NCI-H1930 (cell line): ENCODE measurements at places on chromosomes 3 and 15.

- DNase-seq = no peak
Measured at GRCh38 chr15:74171965-74172541, 1.5 kb upstream of the ISLR start.

DNA sequence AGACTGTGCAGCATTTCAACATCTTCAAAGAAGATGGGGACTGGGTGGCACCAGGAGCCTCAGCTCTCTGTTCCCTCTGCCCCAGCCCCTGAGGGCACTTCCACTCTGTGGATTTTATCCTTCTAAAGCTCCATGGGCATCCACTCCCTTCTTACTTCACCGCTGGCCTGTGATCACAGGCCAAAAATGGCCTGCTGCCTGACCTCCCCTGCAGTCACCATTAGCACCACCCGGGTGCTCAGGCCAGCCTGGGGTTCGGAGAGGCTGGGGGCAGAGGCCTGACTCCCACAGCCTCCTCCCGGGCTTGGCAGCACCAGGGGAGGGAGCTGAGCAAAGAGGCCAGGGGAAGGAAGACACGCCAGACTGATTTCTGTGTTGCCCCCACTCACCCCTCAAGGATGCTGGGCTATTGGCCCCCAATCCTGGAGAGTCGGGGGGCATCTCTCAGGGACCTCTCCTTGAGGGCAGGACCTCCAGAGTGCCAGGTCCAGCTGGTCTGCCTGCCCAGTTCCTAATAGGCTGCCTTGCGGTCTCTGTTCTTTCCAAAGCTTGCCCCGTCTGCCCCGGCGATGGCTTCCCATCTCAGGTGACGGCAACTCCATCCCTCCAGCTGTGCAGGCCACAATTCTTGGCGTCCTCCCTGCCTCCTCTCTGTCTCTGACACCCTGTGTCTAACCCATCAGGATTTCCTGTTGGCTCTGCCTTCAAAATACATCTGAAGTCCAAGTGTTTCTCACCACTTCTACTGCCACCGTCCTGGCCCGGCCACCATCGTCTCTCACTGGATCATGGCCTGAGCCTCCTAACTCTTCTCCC lies 67.1 kb downstream of the EXOG start:
- no peak for DNase-seq

- DNase-seq = no peak
Measured at GRCh38 chr15:26038693-26039092, 175.6 kb upstream of the ATP10A start.

GRCh38 chr3:57788624-57789018 lies 32.5 kb downstream of the SLMAP start:
- no peak for DNase-seq

- no peak for DNase-seq
Measured at GRCh38 chr3:104438706-104439105, 928.0 kb upstream of the ALCAM start.

GRCh38 chr15:31360843-31361763 lies 34.5 kb downstream of the KLF13 start:
- no peak for DNase-seq

GRCh38 chr3:10753964-10754363 lies 62.1 kb upstream of the SLC6A11 start:
- DNase-seq = no peak

DNA sequence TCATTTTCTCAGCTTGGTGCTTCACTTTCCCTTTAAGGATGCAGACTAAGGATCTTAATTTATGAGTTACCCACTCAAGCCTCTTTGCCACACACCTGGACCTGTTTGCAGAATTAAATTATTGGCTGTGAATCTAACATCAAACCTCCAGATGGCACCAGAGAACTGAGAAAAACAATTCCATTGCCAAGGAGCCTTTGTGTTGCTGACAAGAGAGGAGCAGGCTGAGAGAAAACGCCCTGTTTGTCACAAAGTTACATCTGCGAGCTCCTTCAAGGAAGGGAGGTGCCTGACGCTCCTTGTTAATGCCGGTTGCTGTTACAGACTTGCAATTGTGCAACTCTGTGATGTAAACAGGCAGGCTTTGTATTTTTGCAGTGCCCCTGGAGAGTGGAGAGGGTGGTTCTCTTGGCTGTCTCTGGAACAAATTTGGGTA lies 36.3 kb upstream of the TMC3 start:
- no peak for DNase-seq

- no peak for DNase-seq
Measured at GRCh38 chr15:70196372-70197316, 98.9 kb upstream of the TLE3 start.

GRCh38 chr15:33649217-33649933 lies 318.9 kb upstream of the CHRM5 start:
- DNase-seq = no peak

DNA sequence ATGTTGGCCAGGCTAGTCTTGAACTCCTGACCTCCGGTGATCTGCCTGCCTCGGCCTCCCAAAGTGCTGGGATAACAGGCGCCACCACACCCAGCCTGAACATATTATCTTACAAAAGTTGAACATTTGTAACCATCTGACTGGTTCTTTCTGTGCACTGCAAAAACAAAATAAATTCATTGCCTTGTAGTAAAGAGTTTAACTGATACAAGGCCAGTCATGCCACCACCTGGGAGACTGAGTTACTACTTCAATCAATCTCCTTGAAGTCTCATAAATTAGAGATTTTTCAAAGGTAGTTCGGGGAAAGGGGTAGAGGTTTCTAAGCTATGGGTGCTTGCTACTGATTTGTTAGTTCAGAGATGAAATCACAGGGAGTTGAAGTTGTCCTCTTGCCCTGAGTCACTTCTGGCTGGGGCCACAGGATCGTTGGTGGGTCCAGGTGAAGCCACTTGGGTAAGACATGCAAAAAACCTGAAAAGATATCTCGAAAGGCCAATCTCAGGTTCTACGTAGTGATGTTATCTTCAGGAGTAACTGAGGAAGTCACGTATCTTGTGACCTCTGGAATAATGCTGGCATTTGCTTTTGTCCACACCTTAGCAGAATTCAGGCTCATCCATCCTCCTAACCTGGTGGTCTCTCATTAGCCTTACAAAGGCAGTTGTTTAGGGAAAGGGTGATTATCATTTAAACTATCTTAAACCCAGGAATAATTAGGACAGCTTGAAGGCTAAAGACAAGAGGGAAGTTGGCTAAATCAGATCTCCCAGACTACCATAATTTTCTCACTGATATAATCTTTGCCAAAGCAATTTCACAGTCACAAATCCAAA lies 33.7 kb downstream of the ZBTB11 start:
- DNase-seq = no peak

- DNase-seq = peak; percentile 18
Measured at GRCh38 chr3:53709860-53710674, 136.2 kb downstream of the CHDH start.

- no peak for DNase-seq
Measured at GRCh38 chr3:186002884-186003472, 65.2 kb upstream of the TRA2B start.

GRCh38 chr3:127960421-127960965 lies 45.5 kb downstream of the KBTBD12 start:
- no peak for DNase-seq

DNA sequence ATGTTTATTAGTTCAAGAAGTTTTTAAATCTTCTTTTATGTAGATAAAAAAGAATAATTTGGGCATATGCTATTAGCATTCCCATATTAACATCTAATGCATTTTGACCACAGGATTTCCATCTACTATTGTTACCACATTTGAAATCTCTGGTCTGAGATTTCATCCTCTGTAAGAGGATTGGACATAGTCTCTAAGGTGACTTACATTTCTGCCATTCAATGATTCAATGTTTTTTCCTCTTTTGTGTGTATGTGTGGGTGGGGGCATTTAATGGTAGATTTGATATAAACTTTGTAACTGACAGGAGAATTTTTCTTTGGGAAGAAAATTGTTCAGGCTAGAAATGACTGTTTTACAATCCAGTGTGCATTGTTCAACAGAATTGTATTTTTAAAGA lies 307.3 kb upstream of the RBMS3 start:
- DNase-seq = no peak

DNA sequence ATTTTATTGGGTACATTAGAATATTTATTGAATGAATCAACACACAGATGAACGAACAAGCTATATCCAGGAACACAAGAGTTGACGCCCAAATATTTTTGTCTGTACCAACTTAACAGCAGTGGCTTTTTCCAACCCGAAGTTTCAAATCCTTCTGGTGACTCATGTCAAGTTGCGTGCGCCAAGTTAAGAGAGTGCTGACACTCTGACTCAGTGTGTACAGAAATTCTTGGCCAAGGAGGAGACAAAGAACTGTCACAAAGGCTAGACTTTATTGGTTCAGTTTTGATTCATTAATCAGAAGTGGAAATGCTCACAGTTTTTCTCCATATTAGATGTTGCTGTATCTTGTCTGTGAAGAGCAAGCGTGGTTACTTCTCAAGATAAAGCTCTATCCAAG lies 59.6 kb upstream of the TSC22D2 start:
- DNase-seq = no peak

DNA sequence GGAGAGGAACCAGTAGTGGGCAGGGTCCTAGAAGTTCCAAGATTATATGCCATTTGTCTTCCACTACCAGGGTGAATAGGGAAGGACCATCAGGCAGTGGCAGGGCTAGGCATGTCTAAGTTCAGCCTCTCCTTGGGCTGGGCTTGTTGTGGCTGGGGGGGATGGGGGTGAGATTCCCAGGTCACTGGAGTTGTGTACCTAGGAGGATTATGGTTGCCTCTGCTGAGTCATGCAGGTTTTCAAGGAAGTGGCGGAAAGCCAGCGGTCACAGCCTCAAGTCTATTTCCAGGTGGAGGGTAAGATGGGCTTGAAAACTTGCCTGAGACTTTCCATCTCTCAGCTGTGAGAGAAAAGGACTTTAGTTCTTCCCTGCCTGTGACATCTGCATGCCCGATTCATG lies 1407.1 kb downstream of the SI start:
- DNase-seq = no peak

- no peak for DNase-seq
Measured at GRCh38 chr3:4895838-4896237, 83.4 kb upstream of the BHLHE40 start.

DNA sequence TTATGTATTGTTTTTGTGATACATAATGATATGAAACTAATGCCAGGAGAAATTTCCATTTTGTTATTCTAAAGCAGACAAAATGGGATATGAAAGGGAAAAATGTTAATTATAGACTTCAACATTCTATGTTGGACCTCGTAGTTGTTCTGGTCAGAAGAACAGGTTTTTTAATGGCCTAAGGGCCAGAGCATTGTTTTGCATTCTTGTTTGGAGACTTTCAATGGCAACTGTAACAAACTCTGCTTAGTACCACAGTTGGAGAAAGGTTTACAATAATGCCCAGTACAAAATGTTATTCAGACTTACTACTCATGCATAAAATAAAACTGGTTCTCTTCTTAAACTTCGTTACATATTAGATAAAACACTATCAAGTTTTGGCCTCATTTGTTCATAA lies 12.2 kb downstream of the PPARG start:
- no peak for DNase-seq

- no peak for DNase-seq
Measured at GRCh38 chr3:14285548-14285925, 106.9 kb downstream of the LSM3 start.

DNA sequence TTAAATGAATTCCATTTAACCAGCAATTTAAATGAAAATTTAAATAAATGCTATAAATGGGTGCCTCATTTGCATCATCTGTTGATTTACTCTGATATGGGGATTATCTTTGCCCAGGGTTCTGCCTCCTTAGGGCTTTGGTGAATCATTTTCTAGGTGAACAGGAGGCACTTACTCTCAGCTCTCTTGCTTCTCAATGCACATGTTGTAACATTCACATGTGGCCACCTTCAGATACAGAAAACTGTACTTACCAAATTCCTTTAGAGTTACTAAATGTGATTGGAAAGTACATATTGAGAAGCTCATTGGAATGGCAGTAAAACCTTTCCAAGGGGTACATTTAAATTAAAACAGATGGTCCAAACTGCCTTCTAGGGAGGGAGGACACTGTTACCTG lies 20.8 kb downstream of the GADL1 start:
- DNase-seq = no peak

DNA sequence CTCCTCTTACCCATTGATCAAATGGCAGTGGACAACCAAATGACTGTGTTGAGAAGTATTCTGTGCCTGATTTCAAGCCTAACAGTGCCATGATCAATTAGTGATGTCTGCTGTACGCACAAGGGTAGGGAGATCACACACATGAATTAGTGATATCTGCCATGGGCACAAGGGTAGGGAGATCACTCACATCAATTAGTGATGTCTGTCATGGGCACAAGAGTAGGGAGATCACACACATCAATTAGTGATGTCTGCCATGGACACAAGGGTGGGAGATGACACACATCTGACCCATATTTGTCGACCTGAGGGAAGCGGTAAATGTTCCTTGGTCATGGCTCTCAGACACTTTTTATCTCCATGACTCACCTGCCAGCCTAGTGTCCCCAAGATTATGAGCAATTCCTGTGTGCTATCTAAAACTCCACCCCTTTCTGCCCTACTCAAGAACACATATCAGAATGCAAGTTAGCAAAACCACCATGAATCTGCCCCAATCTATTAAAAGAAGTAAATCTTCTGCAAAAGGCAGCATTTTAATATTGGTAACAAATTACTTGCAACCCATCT lies 165.0 kb downstream of the NTRK3 start:
- no peak for DNase-seq

DNA sequence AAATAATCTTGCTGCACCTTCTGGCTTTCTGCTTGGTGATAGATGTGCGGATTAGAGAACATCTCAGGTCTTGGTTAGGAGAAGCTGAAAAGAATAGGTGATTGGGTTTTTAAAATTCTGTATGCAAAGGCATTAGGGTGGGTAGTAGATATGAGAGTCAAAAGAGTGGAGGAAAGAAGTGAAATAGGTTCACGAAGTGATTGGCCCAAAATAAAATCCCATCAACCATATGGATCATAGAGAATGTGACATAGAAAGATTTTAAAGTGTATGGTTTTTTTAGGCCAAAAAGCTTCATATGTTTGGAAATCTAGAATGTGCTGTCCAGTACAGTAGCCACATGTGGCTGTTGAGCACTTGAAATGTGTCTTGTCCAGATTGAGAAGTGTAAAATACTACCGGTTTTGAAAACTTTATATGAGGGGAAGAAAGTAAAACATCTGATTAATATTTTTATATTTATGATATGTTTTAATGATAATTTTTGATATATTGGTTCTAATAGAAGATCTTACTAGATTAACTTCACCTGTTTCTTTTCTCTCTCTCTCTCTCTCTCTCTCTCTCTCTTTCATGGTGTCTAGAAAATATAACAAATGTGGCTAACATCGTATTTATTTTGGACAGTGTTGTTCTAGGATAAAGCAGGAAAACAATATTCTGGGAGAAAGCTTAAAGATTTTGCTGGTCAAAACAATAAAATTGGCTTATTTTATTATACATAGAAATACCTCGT lies 2.9 kb downstream of the MBNL1 start:
- no peak for DNase-seq

- no peak for DNase-seq
Measured at GRCh38 chr3:54191220-54191619, 68.9 kb downstream of the CACNA2D3 start.

GRCh38 chr3:63791974-63792373 lies 27.1 kb upstream of the C3orf49 start:
- no peak for DNase-seq

- no peak for DNase-seq
Measured at GRCh38 chr3:148077318-148077923, 620.3 kb upstream of the AGTR1 start.

GRCh38 chr15:34850121-34850520 lies 54.8 kb upstream of the ACTC1 start:
- no peak for DNase-seq
